ENCODE measurements at places on chromosomes 5 and 9. TPM values are rescaled to one million over a fixed set of nuclear protein-coding genes. Genes with fewer than 3 reads are reported as not detected.
A peak's percentile ranks its signal among the peaks of the same experiment; 100 is the strongest.

The DBH gene
- not detected for total RNA-seq

The KIF12 gene
- not detected for total RNA-seq

The TAF11L12 gene
- not detected for total RNA-seq

The FRMD3 gene
- total RNA-seq = 123 TPM

The AIF1L gene
- total RNA-seq = 11.0 TPM

The MCC gene
- 17.7 TPM for total RNA-seq

The NUDT12 gene
- 11.4 TPM for total RNA-seq

The GFI1B gene
- not detected for total RNA-seq

The ADAMTS2 gene
- total RNA-seq = 5.9 TPM

The TRPM6 gene
- 0.32 TPM for total RNA-seq

- DNase-seq = no peak
These were observed 26.1 kb downstream of the GFPT2 start for GRCh38 chr5:180326989-180327565.

- peak; percentile 82 for DNase-seq
These were observed 1.0 kb downstream of the FOXE1 start for GRCh38 chr9:97853844-97854695.

DNA sequence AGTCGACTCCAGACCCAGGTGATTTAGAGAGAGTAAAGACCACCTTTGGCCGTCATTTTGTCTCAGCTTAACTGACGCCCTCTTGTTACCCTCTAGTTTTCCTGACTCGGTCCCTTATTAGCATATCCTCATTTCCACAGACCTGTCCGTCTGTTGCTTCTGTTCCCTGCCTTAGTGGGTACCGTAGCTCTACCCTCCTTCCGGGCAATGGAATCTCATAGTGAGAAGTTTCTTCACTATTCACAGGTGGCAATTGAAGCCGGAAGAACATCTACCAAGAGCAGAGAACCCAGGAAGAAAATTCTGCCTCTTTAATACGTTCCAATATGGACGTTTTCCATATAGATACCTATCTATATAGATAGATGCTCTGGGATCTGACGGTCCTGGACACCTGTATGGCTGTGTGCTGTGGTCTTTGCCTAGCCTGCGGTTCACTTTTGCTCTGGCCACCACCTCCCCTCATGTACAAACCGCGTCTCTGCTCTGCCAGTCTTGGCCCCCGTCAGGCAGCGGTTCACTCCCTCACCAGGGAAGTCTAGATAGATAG lies 652 bp upstream of the TMEM161B start:
- no peak for DNase-seq

DNA sequence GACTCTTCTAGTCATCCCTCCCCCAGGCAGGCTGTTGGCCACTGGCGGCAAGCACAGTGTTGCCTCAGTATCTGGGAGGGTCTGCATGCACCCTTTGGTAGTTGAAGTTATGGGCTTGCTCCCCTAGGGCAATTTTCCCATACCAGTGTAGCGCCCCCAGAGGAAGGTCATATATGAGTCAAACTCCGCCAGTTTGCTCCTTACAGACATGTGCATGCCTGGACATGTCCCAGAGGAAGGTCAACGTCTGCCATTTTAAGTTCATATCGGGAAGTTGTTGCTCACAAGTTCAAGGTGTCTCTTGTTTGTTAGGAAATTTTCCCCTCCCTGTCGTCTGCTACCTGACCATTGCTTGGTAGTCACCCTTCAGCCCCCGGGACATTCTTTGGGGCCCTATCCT lies 51.3 kb upstream of the MROH2B start:
- DNase-seq = no peak

DNA sequence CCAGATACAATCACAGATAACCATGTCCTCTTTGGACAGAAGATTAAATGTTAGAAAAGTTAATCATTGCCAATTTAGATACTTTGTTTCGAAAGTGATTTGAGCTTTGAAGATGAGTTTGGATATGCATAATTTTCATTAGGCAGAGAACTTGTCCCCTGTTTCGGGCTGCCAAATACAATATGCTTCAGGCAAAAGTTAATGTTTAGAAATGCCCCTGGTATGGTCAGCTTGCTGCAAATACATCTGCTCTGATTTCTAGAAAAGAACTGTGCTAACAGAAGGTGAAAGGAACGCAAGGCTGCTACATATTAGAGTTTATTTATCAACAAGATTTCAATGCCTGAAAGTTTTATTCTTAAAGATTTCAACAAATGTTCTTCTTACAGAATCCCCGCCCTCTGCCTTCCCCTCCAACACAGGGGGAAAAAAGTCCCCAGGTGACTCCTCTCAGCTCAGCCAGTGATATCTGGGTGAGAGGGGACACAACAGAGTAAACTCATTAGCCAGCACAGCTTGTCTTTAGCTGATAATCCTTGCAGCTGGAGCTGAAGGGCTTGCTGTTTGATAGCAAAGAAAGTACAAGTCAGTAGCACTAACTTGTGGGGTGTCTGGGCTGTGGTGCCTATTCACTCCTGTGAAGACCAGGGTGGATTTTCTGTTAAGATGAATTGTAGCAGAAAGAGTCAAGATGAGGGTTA lies 435.7 kb downstream of the DMAC1 start:
- no peak for DNase-seq

DNA sequence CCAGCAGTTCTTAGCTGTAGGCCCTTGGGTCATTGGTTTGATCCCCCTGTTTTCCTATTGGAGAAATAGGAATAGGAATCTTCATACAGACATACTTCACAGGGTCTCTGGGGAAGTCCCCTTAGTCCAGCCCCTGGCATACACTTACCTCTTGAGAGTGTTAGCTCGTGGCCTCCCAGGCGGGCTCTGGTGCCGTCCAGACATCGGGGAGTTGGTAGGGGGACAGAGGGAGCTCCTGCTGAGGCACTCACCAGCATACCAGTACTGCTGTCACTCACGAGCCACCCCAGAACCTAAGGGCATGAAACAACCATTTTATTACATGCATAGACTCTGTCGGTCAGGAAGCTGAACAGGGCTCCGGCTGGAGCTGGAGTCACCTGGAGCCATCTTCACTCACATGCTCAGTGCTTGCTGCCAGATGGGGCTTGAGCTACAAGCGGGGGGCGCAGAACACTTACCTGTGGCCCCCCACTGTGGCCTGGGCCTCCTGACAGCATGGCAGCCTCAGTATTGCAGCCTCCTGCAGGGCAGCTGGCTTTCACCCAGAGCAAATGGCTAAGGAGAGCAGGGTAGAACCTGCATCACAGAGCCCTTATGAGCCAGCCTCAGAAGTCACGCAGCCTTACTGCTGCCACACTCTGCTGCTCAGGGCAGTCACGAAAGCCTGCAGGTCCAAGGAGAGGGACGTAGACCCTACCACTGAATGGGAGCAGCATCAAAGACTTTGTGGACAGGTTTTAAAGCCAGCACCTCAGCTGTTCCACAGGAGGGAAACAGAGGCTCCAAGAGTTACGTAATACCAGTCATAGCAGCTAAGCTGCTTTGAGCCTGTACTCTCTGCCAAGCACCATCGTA lies 58.3 kb upstream of the ANGPTL2 start:
- DNase-seq = peak; percentile 71

DNA sequence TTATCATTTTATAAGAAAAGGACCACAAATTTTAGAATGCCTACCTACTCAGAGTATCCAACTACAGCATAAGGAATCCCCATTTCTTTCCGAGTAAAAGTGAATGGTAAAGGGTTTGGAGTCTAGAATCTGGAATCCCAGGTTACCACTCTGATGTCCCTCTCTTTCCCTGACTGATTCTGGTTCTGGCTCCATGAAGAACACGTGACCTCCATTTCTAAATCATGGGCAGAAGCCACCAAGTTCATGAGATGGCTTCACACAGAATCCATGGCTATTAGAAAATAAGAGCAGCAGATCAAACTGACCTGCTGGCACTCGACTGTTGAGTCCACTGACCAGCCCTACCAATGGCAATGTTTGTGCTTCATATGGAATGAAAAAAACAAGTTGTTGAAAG lies 40.7 kb downstream of the PFDN1 start:
- no peak for DNase-seq

- DNase-seq = no peak
These were observed 26.8 kb upstream of the MVB12B start for GRCh38 chr9:126299706-126300276.

GRCh38 chr5:94422812-94423211 lies 195.6 kb downstream of the KIAA0825 start:
- no peak for DNase-seq

DNA sequence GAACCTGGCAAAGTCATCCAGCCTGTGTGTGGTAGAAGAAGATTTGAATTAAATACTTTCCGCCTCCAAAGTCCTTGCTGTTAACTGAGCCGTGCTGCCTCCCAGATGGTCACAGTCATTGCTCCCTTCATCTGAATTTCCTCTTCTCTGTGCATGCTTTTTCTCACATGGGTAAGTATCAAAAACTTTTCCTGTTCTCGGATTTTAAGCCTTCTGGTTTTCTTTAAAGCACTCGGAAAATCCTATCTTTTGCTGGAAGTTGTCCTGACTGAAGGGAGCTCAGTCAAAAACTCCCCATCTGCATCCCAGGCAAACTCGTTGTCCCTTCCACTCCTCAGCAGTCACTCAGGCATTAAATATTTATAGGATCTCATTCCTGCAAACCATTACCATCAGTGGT lies 290.0 kb upstream of the PIK3R1 start:
- DNase-seq = no peak

DNA sequence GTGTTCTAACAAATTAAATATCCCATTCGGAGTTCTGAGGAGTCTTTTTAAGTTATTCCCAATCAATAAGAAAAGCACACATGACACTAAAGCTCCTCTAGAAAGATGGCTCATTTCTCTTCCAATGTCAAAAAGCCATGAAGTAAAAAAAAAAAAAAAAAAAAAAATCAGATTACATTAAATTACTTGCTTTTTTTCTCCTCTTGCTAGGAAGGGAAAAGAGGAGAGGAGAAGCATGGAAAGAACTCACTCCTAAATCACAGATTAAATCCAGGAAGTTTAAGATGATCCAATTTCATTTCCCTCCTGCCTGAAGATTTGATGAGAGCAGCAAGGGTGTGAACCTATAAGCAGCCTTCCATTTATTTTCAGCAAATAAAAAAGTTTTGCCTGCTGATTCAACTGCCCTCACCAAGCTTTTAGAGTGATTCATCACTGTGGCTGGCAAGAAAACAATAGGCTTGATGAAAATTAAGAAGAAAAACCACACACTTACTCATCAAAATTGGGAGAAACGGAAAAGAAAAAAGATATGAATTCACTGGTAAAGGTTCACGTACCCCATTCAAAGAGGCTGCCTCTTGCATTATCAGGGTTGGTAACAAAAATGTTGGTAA lies 19.7 kb downstream of the MYO10 start:
- DNase-seq = no peak

DNA sequence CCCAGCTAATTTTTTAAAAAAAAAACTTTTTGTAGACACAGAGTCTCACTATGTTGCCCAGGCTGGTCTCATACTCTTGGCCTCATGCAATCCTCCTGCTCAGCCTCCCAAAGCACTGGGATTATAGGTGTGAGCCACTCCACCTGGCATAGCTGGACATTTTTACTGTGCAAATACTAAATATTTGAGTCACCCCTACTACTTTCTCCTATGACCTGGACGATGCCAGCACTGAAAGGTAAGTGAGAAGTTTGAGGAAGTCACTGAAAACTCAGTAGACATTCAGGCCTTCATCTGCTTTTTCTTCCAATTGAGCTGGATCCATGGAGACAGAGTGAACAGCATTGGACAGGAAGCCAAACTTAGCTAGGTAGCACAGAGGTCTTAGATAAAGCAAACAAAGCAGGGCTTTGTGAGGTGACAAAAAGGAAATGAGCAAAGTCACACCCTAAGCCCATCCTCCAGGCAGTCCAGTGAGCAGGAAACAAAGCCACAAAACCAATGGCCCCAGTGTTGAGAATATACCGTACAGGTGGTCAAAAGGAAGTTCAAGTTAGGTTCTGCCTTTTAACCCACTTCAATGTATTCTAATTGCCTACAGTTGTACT lies 192.6 kb upstream of the RASA1 start:
- DNase-seq = no peak

DNA sequence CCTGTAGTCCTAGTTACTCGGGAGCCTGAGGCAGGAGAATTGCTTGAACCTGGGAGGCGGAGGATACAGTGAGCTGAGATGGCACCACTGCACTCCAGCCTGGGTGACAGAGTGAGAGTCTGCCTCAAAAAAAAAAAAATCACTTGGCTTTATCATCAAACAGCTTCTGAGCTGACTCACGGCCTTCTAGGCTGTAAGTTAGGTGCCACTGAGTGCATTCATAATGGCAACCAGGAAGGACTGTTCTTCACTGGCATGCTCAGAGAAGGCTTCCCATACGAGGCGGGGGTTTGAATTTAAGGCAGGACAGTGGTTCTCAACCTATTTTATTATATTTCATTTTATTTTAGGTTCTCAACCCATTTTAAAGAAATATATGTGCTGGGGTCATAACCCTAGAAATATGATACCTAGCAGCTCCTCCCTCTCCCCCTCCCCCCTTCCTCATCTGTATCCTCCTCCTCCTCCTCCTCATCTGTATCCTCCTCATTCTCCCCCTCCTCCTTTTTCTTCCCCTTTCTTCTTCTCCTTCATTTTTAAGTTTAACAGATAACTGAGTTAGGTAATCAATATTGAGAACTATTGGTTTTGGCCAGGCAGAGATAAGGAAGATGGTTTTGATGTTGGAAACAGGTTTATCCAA lies 19.0 kb upstream of the LHFPL2 start:
- DNase-seq = no peak

- no peak for DNase-seq
These were observed 26.8 kb downstream of the GRIA1 start for GRCh38 chr5:153517241-153517611.

DNA sequence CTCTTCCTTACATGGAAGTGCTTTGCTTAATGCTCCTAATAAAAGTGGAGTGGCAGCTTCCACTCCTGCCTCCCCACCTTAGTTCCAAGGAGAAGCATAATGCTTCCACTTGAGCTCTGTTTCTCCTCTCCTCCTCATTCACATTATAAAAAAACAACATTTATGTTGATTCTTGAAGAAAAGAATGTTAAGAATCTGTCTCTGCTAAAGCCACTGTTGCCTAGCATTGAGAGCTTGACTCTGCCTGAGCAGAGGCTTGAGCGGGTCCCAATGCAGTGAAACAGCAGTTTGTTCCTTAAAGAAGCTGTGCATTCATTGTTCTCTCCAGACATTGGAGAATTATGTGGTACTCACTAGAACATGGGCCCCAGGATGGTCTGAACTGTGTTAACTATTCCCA lies 101.5 kb upstream of the GHR start:
- no peak for DNase-seq

DNA sequence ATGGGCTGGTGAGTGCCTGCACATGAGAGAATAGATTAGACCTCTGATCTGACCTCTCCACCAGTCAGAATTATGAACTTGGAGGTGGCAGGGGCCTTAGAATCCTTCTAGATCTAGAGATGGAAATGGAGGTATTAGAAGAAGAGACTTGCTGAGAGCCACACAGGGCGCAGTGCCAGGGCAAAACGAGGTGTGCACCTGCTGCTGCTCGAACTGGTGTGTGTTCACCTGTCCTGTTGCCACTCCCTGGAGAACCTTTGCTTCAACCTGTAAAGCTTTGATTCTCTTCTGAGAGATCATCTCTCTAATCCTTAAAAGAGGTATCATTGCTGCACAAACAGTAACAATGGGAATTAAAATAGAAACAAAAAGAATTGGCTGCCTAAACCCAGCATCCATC lies 24.9 kb downstream of the FRMPD1 start:
- no peak for DNase-seq

All from cardiac septum (tissue), 1 donor.